CD4-positive, CD25-positive, alpha-beta regulatory T cell (primary cell): ENCODE measurements at places on chromosomes 16 and 17.
A peak's percentile ranks its signal among the peaks of the same experiment; 100 is the strongest.

DNA sequence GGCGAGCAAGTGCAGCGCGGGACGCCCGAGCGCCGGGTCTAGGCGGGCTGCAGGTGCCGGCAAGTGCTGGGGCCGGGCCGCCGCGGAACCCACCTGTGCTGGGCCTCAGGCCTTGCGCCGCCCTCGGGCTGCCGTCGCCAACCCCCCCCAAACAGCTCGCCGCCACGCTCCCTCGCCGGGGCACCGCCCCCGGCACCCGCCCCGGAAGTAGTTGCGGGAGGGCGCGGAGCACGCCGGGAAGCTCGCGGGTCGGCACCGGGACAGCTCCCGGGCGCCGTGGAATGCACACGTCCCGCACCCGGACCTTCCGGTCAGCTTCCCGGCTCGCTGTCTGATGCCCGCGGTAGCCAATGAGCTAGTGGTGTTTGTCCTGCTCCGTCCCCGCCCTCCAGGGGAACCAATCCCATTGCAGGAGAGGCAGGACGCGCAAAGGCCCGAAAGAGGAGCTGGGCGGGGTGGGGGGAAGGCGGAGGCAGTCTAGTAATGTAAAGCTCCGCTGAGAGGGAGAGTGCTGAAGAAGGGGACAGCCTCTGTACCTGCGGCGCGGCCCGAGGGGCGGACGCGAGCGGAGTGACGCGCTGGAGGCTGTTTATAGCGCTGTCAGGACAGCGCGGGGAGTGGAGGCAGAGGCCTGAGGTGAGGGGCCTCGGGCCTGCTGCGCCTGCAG is at the start of the genes ANKS3 and DNAAF8:
Gene ANKS3 (minus strand): TSS at position 209 of the 667 bp plus-strand sequence. CDS start 4,122 bp downstream, outside the sequence.
Gene DNAAF8 (plus strand): TSS at position 475 of the 667 bp plus-strand sequence. CDS start 1,978 bp downstream, outside the sequence.
- DNase-seq, result peak; percentile 83

DNA sequence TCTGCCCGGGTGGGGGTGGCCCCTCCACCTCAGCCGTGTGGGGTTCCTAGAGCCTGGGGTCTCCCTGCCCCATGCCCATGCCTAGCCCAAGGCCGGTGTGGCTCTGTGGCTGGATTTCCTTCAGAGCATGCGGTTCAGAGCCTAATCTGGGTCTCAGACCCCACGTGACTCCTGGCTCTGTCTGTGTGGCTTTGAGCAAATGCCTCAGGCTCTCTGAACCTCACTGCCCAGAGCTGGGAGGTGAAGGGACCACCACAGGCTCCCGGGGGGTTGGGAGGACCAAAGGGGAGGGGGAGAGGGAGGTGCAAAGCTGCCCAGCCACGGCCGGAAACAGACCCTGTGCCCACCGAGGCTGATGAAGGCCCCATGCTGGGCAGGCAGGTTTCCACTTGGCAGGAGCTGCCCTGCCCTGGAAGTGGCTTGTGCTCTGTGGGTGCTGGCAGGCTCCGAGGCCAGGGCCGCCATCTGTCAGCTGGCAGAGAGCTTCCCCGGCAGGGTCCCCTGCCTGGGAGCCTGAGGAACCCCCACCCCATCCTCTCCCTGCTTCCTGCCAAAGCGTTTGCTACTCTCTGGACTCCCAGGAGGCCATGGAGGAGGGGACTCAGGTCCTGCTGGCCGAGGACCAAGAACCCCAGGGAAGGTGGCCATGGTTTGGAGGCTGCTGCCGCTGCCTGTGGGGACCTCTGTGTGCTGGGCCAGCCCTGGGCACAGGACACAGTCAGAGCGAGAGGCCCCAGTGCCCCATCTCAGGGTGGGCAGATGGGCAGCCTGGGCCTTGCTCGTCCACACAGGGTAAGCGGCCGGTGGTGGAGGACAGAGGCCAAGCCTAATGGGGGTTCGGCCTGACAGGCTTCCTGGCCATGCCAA is 4.0 kb downstream of the CDH15 start:
- DNase-seq, result no peak

DNA sequence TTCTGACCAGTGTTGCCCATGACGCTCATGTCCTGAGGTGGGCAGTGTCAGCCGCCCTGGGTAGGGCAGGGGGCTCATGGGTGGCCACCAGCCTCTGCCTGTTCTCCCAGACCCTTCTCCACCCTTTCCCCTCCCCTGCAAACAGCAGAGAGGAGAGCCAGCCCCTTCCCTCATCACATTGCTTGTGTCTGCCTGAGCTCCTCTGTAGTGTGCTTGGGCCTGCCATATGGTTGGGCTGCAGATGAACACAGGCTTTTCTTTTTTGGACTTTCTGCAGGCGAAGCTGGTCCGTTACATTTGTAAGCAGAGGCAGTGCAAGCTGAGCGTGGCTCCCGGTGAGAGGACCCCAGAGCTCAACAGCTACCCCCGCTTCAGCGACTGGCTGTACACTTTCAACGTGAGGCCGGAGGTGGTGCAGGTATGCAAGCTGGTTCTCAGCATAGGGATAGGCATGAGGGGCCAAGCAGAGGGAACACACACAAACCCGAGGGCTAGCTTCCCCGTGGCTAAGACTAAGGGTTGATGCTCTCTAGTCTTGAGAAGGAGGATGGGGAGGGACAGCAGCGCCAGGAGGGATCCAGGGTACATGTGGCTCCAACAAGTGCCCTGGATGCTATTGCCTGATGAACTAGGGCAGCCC is 80.6 kb upstream of the LGALS9 start:
- DNase-seq, result no peak

- no peak for DNase-seq
Measured at GRCh38 chr16:129075-129474, 9.4 kb downstream of the NPRL3 start.

DNA sequence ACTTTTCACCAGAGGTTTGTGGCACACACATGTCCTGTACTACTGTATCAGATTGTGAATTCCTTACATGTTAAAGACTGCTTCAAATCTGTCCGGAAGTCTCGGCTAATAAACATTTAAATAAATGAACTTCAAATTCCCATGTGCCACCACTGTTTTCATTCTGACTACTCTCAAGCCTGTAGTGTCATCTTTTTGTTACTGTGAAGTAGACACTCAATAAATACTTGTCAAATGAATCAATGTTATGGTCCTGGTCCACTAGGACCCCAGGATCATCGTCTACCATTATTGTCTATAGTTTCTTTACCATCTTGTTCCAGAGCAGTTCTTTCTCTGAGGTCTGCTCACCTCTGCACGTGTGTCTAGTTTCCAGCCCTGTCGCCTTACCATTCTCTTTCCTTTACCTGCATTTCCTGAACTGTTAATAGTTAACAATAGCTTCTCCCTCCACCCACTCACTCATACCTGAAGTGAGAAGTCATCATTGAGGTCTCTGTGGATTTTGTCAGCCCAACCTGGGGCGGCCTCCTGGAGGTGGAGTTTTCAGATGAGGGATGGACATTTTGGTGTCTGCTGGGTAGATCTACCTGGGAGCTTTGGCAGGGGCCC is 333.0 kb downstream of the SEC14L1 start:
- no peak for DNase-seq

DNA sequence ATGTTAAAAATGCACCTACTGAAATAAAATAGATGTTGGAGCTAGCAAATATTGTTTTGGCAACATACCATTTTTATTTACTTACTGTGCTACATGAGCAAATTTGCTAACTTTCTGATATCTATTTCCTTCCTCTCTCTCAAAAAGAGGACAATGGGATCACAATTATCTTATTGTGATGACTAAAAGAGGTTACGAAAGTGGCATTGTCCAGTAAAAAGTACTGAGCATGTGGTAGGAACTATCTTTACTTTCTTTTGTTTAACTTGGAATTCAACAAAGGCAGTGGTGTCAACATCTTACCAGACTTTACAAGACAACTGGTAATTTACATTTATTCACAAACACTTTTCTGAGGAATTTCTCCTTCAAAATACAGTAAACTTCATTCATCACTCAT is 1542.6 kb upstream of the CDH8 start:
- DNase-seq, result no peak

- DNase-seq, result no peak
Measured at GRCh38 chr16:1946495-1947368, 3.7 kb upstream of the MSRB1 start.

DNA sequence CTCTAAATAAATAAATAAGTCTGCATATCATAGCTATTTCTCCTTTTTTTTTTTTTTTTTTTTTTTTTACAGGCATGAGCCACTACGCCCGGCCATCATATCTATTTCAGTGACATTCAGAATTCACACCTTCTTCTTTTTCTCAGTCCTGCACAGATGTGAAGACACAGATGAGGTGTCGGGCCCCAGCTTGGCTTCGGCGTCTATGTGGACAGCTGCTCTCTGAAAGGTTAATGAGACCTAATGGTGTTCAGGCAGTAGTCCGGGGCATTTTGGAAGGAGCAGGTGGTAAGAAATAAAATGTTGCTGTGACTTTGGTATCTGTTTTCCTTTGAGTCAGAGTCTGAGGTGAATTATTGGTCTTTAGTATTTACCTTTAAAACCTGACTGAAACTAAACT is 23.6 kb downstream of the TANGO6 start:
- no peak for DNase-seq

DNA sequence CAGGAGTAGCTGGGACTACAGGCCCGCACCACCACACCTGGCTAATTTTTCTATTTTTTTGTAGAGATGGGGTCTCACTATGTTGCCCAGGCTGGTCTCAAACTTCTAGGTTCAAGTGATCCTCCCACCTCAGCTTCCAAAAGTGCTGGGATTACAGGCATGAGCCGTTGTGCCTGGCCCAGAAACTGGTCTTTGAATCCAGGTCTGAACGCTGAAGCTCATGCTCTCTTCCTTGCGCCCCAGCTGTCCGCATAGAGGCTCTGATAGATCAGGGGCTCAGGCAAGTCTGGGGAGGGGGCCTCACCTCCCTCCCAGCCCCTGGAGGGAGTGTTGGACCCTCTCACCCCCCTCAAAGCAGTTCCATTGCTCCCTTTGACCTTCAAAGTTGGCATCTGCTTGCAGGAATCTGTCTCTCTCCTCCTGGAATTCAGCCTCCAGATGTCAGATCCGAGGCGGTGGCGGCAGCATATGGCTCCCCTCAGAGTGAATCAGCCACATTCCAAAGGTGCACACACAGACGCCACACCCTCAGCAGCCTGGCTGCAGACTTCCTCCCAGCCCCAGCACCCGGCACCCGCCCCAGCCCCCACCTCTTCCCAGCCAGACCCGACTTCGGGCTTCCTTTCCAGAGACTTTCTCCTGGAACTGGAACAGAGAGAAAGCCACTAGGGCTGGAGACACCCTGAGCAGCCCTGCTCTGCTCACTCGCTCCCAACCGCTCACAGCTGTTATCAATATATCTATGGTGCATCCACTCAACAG is 16.9 kb upstream of the GLIS2 start:
- DNase-seq, result no peak

DNA sequence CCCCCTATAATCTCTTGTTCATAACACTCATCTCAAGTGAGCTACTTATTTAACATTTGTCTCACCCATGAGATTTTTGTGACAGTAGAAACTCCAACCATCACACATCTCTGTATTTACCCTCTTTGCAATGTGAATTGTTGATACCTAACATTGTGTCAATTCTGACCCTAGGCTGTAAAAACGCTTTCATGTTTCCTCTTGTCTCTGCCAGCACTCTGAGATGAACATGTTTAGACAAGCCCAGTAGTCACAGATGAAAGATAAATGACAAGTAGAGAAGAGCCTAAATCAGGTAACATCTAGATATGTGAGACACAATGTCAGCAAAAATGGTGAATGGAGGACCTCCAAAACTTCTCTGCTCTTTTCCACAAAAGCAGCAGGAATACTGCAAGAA is 1254.5 kb upstream of the GOT2 start:
- DNase-seq, result no peak

DNA sequence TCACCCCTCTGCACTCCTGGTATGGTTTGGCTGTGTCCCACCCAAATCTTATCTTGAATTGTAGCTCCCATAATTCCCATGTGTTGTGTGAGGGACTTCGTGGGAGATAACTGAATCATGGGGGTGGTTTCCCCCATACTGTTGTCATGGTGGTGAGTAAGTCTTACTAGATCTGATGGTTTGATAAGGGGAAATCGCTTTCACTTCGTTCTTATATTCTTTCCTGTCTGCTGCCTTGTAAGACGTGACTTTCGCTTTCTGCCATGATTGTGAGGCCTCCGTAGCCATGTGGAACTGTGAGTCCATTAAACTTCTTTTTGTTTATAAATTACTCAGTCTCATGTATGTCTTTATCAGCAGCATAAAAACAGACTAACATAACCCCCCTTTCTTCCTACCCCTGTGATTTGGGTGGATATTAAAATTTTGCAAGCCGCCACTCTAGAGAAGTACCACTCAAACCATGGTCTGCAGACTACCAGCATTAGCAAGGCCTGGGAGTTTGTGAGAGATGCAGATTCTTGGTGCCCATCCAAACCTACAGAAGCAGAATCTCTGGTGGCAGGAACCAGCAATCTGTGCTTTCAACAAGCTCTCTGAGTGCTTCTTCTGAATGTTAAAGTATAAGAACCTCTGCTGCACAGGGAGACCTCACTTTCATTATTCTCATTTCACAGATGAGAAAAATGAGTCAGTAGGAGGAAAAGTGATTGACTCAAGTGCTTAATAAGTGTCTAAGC is 999.5 kb upstream of the EEF2KMT start:
- no peak for DNase-seq

DNA sequence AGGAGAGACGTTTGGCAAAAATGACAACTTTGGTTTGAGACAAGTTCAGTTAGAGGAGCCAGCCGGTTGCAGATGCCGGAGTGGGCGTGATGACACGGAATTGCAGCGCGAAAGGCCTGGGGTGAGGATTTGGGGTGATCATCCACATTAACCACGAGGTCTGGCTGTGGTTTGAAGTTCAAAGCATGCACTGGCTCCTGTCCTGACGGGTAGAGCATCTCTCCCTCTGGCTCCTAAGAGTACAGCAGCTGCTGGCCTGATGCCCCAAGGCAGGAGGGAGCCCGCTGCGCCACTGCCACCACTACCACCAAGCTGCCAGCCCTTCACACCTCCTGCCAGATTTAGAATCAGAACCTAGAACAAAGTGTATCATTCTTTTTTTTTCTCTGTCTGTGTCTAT is 3.7 kb downstream of the RHBDL3 start:
- DNase-seq, result no peak

DNA sequence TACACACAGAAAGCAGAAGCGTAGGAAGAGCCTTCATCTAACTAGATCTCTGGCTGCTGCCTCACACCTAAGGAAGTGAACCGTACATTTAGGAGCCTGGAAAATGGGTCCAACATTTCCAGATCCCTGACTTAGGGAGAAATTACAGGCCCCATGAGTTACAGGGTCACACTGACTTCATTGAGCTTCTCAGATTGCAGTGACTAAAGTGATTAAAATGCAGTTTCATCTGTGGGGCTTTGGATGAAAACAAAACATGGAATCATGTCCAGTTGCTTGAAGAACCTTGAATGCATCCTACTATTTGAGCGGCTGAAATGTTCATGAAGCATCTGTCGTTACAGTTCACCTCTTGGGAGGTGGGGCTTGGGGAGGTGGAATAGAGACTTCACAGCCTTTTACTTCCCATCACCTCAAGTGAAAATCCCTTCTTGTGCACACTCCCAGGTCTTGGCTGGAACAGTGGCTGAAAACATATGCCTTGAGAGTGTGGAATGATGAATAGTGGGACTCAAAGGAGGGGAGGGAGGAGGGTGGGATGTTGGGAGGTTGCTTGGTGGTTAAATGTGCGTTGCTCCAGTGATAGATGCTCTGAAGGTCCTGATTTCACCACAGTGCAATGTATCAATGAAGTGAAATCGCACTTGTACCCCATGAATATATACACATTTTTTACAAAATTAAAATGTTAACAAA is 19.7 kb downstream of the TEKT3 start:
- DNase-seq, result no peak

GRCh38 chr17:77769215-77769614 is 189.3 kb upstream of the TNRC6C start:
- no peak for DNase-seq

- DNase-seq, result no peak
Measured at GRCh38 chr17:29614349-29615047, 8.2 kb downstream of the CORO6 start.

GRCh38 chr17:80168371-80168770 is 1.5 kb upstream of the CARD14 start:
- DNase-seq, result no peak
